ENCODE measurements at places on chromosomes 6 and 20.

GRCh38 chr20:48717095-48717672 lies 110.6 kb downstream of the PREX1 start:
- DNase-seq = no peak

GRCh38 chr20:48629069-48629959 lies 198.5 kb downstream of the PREX1 start:
- no peak for DNase-seq

GRCh38 chr20:62745952-62746288 lies 37.3 kb downstream of the NTSR1 start:
- DNase-seq = no peak

DNA sequence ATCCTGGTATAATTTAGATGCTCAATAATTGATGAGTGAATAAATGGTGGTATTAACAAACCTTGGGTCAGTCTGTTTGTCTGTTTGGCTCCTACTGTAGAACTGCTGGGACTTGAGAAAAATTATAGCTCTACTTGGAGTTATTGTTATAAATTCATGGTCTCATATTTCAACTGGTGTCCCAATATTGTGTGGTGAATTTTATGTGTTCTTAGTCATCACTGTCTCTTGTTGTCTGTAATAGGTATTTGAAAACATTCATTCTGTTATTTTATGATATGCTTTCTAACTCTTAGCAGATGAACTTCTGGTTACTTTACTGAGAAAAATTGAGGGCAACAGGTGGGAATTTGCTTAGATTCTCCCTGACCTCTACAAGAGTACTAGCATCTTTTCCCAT lies 221.4 kb downstream of the CDKAL1 start:
- DNase-seq = peak; percentile 1

- no peak for DNase-seq
Observed at GRCh38 chr20:1818247-1818840, 76.9 kb upstream of the SIRPA start.

DNA sequence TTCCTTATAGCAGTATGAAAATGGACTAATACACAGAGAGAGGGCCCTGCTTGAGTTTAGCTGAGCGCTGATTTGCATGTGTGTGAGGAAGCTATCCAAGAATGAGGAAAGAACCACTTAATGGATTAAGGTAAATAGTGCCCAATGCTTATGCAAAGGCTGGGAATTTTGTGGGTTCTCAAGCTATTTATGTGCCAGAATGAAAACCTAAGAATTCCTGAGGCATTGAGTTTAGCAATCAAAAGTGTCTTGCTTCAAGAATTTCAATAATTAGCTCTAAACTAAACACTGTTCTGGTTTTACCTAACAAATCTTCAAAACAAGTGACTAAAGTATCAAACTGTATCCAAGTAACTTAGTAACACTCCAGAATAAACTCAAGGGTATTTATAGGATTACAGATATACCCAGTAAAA lies 7.0 kb upstream of the OR14J1 start:
- no peak for DNase-seq

DNA sequence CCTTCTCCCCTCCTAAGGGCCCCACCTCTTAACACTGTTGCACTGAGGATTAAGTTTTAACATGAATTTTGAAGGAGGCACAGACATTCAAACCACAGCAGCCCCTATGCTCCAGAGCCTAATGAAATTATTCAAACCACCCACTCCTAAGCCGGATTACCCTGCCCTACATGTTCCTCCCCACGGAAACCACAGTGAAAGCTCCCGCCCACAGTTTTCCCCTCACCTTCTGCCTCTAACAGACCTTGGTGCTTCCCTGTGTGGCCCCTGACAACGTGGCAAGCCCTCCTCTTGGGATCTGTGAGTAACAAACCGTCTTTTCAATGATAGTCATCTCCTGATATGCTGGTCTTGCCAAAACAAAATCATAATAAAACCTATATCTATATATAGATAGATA lies 74.8 kb downstream of the RIN2 start:
- DNase-seq = no peak

- no peak for DNase-seq
Observed at GRCh38 chr6:133504761-133505160, 263.6 kb downstream of the EYA4 start.

- no peak for DNase-seq
Observed at GRCh38 chr6:71444222-71444621, 155.6 kb downstream of the OGFRL1 start.

- DNase-seq = no peak
Observed at GRCh38 chr20:59632541-59633113, 28.3 kb downstream of the PHACTR3 start.

- DNase-seq = peak; percentile 99
Observed at GRCh38 chr20:41003143-41003935, 25.3 kb upstream of the TOP1 start.

GRCh38 chr20:8331740-8332412 lies 199.8 kb downstream of the PLCB1 start:
- DNase-seq = no peak

GRCh38 chr6:56649053-56649769 lies 6.5 kb upstream of the DST start:
- no peak for DNase-seq

DNA sequence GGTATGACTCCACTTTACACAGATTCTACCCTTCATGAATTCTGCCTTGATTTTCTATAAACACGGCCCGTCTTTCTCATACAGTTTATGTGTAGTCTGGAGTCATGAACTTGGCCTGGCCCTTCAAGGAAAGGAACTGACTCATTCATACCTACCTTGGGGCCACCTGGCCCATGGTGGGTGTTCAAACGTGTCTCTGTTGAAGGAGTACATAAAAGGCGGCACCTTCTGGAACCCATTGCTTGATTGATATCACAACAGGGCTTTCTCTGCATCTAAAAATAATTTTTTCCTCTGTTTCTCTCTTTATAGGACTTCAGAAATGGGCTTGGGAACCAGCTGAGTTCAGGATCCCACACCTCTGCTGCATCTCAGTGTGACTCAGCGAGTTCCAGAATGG lies 363.0 kb upstream of the SOX4 start:
- DNase-seq = no peak

All from RWPE1 (cell line).